SK-MEL-5 (cell line): ENCODE measurements at places on chromosomes 1 and 21.

- no peak for DNase-seq
Measured at GRCh38 chr1:31027693-31028526, 37.6 kb downstream of the PUM1 start.

DNA sequence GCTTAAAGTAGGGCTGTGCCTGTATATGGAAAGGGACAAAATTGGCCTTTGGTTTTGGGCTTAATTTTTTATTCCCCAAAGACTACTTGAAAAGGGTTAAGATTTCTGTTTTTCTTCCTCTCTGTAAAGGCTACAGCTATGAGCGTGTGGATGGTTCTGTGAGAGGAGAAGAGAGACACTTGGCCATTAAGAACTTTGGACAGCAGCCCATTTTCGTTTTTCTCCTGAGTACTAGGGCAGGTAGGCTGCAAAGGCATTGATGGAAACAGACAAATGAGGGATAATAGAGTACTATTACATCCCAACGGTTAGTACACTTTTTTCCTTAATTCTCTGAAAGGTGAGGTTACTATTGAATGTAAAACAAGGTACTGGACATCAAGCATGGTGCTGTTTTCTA, 29.6 kb downstream of the CHD1L start:
- DNase-seq, result no peak

DNA sequence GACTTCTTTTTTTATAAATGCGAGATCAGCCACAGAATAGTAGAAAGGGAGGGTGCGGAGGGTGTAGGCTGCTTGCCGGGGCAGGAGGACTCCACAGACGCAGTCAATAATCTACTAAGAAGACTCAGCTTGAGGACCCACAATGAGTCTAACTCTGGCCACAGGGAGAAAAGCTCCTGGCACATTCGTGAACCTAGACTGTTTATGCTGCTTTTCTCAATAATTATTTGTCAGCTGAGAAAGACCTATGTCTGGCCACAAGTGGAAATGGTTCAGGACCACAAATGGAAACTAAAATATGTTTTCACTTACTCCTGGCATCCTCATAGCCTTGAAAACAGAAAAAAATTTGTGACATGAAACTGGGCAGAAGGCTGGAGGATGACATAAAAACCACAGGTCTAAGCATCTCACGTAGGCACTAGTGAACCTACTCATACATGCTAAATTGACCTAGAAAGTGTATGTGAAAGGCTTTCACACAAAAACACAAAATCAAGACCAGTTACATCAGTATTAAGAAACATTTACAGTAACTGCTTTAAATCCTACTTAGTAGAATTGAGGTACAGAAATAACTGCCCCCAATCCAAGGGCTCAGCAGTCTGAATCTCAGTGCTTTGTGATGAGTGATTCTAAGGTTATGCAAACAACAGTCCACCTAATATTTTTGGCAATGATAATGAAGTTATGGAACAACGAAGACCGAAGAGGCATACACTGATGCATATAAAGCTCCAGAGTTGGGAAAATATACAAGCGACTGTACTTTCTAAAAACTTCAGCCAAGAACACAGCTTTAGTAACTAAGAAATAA, 159.5 kb downstream of the SLC45A1 start:
- DNase-seq, result no peak

GRCh38 chr1:155522069-155522468, 40.5 kb downstream of the ASH1L start:
- no peak for DNase-seq

DNA sequence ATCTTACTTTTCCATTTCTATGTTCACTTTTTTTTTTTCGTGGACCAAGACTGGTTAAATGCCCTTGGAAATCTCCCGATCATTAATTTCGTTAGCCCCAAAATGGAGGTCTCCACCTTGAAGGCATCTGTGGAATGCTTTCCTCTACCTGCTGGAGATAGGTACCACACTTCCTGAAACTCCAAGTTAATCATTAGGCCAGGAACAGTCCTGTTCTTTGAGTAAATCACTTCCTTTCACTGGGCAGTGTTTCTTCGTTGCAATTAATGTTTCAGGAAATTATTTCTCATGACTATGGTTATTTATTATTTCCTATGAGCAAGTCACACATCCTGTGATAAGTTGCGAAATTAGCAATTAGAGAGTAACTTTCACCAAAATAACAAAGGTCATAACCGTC, 225.2 kb upstream of the LYPLAL1 start:
- no peak for DNase-seq

- DNase-seq, result no peak
Measured at GRCh38 chr1:110309767-110310166, 29.4 kb upstream of the RBM15 start.

DNA sequence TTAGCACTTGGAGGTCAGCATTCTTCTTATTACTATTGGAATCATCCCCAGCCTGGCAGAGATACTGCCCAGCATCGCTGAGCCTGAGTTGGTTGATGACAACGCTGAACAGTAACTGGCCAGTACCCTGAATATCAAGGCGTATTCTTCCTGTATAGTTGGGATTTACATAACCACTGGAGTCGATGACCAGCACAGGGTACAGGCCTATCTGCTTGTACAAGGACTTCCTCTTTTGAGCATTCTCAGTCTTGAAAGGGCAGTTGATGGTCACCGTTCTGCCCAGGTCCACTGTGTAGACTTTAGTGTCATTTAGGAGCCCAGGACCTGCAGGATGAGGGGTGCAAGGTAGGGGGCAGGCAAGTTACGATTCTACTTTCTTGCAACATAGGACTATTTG, 8.8 kb downstream of the PIGR start:
- DNase-seq, result no peak

GRCh38 chr1:248622570-248623001, 12.3 kb downstream of the OR2T11 start:
- DNase-seq, result peak; percentile 67

DNA sequence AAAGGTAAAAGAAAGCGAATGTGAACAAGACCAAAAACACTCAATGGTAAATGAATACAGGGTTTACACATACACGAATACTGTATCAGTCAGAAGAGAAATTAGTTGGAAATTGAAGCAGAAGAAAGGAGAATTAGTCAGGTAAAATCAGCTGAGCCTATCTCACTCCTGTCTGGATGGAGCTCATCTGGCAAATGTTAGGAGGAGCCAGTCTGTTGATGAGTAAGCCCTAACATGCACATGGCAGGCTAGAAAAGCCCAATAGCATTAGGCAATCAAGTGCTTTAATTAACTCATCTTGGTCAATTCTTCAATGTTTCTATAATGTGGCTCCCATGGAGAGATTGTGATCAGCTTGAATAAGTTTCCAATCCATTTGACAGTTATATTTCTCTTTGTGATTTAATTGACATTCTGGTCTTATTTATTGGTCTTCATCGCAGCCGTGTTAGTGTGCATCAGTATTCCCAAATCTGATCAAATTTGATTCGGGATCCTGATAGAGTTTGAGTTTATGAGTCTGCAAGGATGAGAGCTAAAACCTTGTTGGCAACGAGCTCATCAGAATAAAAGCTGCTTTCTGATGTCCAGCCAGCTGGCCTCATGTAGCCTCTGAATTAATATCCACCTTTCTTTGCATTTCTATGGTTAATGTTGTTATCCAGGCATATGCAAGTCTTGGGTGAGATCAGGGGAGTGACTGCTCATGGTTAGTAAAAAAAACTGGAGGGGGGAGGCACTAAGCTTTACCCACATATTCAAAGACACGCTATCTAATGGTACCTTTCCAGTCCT, 22.1 kb upstream of the KCNA10 start:
- DNase-seq, result no peak

DNA sequence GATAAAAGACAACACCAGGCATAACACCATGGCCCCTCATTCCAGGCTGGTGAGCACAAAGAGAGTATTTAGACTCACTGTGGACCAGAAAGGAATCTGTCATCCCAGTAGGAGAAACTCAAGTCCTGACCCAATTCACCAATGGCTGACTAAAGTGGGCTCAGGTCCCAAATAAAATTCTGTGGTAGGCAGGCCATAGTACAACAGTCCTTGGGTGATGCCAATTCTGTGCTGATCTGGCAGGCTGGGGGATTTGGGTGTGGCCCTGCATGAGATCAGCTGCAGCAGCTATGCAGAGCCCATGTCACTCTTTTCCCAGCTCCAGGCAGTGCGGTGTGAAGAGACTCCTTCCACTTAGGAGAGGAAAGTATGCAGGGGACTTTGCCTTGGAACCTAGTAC, 245.1 kb downstream of the LBR start:
- no peak for DNase-seq

DNA sequence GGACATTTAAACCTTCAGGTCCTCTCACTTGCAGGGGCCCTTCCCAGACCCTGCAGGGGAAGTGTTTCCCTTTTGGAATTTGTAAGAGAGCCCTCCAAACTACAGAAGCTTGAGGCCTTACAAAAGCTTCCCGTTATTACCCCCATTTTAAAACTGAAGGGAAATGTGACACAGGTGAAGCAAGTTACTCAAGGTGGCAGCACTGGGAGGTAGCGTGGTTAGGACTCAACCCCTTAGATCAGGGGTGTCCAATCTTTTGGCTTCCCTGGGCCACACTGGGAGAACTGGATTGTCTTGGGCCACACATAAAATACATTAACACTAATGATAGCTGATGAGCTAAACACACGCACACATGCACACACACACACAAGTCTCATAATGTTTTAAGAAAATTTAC, 15.8 kb upstream of the ZC3H12A start:
- DNase-seq, result no peak

DNA sequence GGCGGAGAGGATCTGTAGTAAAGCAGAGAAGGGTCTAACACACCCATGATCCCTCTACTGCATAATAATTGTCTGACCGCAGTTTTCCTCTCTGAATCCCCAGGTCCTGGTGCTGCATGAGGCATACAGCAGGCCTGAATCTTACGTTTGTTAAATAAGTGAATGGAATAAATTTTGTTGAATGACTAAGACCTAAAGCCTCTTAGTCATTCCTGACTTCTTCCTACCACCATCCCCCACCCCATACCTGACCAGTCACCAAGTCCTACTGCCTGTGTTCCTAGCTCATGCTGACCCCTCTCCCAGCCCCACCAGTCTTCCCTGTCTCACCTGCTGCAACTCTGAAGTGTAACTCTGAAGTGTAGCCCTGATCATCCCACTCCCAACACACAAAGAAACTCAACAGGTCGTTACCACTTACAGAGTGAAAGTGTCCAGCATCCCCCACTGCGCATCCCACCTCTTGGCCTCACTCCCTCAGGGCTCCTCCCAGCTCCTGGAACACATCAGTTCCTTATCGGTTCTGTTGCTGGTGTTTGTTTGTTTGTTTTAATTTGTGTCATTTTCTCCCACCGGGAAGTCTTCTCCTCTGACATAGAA, 9.7 kb downstream of the GJA5 start:
- no peak for DNase-seq

DNA sequence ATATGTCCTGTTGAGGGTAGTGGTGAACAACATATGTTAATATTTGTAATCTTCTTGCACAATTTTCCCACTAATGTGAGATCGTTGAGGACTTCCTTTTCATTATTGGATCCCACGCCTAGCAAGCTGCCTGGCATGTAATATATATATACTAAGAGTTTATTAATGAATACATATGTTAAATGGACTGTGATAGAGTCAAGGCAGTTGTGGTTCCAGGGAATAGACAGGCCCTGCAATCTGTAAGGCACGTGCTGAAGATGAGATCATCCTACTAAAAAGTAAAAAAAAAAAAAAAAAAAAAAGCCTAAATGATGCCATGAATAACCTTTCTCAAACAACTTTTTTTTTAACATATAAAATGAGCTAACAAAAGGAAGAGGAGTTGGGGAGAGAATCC, 28.9 kb downstream of the PLPPR5 start:
- peak; percentile 19 for DNase-seq

GRCh38 chr1:235557495-235557894, 53.2 kb upstream of the B3GALNT2 start:
- DNase-seq, result peak; percentile 29

DNA sequence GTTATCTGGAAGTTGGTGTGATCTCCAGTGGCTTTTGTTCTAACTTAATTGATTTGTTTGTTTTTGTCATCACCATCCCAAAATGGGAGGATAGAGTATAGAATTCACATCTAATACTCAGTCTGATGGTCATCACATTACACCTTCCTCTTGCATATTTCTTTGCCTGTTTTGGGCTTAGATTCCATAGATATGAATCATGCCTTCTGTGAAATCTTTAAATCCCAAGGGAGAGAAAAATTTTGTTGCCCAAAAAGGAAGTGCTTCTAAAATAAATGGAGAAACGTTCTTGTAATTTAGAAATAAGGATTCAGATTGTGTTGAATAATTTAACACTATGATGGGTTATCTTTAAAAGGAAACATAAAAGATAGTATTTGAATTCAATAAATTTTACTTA, 446.0 kb upstream of the LRRC7 start:
- no peak for DNase-seq

DNA sequence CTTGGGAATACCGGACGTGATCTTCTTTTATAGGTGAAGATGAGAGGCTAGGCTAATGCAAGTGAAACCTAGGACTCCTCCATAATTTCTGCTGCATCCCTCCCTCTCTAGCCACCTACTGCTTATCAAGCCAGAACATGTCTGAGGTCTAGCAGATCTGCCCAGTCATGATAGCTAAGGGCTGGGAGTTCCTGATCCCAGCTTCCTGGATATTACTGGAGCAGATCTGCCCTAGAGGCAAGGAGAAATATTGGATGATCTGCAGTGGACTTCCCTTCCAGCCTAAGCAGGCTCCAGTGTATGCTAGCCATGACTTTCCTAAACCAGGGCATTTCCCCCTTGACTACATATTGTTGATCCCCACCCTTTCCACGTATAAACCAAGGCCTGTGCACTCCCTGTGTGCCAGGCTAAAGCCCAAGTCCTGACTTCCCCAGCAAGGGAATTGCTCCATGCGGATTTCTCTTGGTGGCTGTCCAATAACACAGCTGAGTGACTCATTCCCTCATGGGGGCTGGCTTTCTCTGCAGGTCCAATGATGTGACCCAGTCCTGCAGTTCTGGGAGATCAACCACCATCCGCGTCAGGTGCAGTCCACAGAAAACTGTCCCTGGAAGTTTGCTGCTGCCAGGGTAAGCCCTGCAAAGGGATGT, 15.5 kb upstream of the SARS1 start:
- peak; percentile 26 for DNase-seq

- no peak for DNase-seq
Measured at GRCh38 chr1:244276646-244277045, 175.1 kb downstream of the ADSS2 start.

- DNase-seq, result no peak
Measured at GRCh38 chr21:32599526-32599925, 12.7 kb downstream of the CFAP298 start.

GRCh38 chr1:54859700-54860391, 27.1 kb downstream of the DHCR24 start:
- DNase-seq, result no peak

DNA sequence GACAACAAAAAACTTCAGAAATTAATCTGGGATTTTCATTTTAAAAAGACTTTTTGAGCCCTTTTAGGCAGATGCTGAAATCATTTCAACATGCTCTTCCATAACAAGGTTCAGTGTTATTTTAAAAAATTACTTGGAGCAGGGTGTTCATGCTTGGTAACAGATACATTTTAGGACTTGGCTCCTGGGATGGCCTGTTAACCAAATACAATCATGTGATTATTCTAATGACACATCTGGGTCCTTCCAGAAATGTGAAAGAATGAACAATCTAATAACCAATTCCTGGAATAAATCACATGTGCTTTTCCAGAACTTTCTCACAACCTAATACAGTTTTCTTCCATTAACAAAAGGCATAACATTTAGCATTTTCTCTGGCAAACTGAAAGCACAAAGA, 379.8 kb upstream of the RUNX1 start:
- DNase-seq, result no peak

GRCh38 chr1:77468257-77468948, 186.6 kb downstream of the AK5 start:
- no peak for DNase-seq
